LNCaP clone FGC (cell line): ENCODE measurements at places on chromosomes 4 and X.
A peak's percentile ranks its signal among the peaks of the same experiment; 100 is the strongest.

DNA sequence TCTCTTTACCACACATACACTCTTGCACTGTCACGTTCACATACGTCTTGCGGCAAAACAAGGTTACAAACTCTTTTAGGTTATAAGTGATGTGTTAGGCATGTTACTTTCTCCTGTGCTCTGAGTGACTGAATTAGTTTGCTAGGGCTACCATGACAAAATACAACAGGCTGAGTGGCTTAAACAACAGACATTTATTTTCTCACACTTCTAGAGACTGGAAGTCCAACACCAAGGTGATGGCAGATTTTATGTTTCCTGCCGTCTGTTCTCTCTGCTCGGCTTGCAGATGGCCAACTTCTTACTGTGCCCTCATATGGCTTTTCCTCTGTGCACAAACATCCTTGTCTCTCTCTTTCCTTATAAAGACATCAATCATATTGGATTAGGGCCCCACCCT is 1224.3 kb upstream of the TENM3 start:
- DNase-seq = no peak

DNA sequence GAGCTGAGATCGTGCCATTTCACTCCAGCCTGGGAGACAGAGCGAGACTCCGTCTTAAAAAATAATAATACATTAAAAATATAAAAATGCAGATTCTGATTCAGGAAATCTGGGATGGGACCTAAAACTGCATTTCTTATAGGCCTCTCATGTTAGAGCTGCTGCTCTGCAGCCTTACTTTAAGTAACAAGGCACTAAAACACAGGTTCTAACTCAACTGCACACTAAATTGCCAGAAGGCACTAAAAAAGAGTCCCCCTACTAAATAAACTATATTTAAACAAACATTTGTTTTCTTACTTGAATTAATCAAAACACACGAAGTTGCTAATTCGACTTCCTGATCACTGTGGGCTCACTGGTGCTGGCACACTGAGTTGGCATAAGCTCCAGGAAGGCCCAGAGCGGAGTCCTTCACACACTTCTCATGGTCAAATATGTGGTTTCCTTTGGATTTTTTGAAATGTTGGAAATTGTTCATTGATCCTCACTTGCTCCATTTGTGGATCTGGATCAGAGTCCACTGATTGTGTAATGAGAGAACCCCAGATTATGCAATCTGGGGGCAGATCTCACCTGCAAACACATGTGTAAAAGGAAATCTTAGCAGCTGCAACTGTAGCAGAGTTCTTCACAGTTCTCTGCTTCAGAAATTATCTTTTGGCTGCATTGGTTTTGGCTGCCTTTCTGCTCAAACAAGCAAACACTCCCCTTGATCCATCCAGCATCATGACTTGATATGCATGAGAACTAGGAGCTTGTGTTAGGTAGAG is 59.3 kb downstream of the AFF1 start:
- no peak for DNase-seq

- DNase-seq = no peak
Observed at GRCh38 chrX:75968293-75968692, 183.2 kb upstream of the MAGEE2 start.

GRCh38 chrX:45749375-45749774 is 548.7 kb upstream of the DIPK2B start:
- no peak for DNase-seq

DNA sequence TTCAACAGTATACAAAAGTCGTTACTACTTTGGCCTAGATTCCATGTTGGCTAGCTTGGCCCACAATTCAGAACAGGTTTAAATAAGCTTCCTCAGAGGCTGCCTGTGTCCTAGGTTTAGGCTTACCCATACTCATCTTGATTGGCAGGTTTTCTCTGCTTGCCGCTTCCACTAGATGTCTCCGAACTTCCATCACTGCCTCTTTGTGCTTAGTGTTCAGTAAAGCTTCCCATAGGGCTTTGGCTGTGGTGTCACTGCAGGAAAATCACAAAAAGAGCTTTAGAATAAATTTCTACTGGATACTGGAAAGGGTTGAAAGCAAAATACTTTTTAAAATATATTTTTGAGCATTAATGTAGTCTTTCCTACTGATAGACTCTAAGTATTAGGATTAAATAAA is 52.4 kb downstream of the SCFD2 start:
- peak; percentile 0 for DNase-seq

- DNase-seq = no peak
Observed at GRCh38 chr4:77197361-77197760, 40.4 kb downstream of the CCNG2 start.

GRCh38 chr4:31415629-31416028 is 695.5 kb downstream of the PCDH7 start:
- peak; percentile 92 for DNase-seq

GRCh38 chrX:40749681-40750494 is 14.5 kb upstream of the MED14 start:
- DNase-seq = no peak

GRCh38 chr4:5882947-5883346 is 9.9 kb downstream of the CRMP1 start:
- no peak for DNase-seq

- DNase-seq = peak; percentile 75
Observed at GRCh38 chr4:168164915-168165548, 72.7 kb downstream of the ANXA10 start.

DNA sequence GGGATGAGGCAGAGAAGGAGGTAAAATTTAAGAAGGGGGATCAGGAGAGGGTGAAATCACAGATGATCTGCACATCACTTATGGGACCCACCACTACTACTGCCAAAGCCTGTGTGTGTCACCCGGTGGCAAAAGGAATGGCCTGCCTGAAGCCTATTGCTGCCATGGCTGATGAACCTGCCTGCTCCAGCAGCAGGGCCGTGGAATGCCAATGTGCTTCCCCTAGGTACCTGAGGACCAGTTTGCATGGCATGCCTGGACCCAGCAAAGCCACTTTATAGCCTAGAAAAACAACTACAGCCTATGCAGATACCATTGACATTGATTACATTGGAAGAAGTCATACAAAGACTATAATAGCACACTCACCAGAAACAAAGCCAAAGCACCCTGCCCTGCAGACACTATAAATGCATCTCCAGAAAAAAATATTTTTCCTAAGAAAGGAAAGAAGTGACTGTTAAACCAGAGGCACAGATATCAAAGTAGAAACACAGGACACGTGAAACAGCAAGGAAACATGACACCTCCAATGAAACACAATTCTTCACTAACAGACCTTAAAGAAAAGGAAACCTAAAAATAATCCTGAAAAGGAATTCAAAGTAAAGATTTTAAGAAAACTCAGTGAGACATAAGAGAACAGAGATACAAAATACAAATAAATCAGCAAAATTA is 680.7 kb upstream of the GRID2 start:
- no peak for DNase-seq

GRCh38 chrX:131831185-131831520 is 191.9 kb upstream of the STK26 start:
- no peak for DNase-seq

GRCh38 chr4:177177541-177178081 is 132.1 kb upstream of the NEIL3 start:
- no peak for DNase-seq
